ENCODE measurements at places on chromosomes 5 and 9.

DNA sequence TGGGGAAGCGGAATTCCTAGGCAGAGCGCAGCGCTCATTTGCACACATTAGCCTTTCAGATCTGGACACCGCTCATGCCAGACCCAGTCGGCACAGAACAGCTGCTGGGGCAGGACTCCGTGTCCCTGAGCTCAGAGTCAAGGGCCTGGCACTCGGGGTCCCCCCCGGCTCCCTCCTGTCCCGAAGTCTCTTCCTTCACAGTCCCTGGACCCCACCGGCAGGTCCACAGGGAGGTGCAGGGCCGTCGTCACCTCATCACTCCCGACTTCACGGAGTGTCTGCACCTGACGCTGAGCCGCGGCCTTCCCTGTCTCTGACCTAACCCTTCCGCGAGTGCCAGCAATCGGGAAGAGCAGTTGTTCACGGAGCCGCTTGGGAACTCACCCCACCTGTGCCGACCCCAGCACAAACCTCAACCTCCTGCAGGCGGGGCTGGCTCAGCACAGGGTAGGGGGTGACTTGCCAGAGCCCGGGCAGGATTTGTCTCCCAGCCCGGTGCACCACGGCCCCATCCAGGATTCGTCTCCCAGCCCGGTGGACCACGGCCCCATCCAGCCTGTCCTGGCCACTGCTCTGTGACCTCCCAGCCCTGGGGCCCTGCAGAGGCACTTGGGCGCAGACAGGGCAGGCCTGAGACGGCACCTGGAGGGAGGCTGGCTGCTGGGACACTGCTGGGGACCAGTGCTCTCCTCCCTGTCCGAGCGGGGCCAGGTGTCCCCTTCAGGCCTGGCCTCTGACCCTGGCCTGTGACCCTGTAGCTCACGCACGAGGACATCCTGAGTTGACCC lies 9.9 kb upstream of the SLC9A3 start:
- no peak for DNase-seq

- peak; percentile 73 for DNase-seq
Observed at GRCh38 chr9:21995006-21995665, 545 bp downstream of the CDKN2B-AS1 start.

- DNase-seq = no peak
Observed at GRCh38 chr5:135568923-135569360, 9.8 kb downstream of the CXCL14 start.

GRCh38 chr9:7342229-7342628 lies 457.3 kb downstream of the DMAC1 start:
- no peak for DNase-seq

DNA sequence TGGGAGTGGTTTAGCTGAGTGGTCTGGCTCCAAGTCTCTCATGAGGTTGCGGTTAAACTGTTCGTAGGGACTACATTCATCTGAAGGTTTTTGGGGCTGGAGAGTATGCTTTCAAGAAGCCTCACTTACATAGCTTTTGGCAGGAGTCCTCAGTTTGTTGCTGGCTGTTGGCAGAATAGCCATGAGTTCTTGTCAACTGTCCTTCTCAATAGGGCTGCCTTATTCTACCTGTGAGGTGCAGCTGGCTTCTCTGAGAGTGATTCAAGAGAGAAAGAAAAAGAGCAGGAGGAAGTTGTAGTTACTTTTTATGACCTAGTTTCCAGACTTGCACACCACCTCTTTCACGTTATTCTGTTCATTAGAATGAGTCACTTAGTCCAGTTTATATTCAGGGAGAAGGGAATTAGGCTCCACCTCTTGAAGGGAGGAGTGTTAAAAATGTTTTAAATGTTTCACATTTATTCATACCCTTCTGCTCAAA lies 33.2 kb downstream of the YTHDC2 start:
- DNase-seq = no peak

DNA sequence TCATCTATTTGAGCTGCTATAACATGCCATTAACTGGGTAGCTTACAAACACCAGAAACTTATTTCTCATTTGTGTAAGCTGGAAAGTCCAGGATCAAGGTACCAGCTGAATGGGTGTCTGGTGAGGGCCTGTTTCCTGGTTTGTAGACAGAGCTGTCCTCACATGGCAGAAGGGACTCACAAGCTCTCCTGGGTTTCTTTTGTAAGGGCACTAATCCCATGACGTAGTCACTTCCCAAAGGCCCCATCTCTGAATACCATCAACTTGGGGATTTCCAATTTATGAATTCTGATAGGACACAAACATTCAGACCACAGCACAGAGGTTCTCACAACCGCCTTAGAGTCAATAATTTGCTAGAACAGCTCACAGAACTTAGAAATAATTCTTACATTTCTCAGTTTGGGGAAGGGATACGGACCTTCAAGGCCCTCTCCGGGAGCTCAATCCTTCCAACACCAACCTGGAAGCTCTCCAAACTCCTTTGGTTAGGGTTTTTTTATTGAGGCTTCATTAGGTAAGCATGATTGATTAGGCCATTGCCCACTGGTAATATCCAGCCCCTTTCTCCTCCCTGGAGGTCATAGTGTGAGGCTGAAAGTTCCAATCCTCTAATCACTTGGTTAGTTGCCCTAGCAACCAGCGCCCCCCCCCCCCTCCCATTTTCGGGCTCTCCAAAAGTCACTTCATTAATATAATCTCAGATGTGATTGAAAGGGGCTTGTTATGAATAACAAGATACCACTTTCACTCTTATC lies 7.6 kb upstream of the DNAJA1 start:
- DNase-seq = no peak

DNA sequence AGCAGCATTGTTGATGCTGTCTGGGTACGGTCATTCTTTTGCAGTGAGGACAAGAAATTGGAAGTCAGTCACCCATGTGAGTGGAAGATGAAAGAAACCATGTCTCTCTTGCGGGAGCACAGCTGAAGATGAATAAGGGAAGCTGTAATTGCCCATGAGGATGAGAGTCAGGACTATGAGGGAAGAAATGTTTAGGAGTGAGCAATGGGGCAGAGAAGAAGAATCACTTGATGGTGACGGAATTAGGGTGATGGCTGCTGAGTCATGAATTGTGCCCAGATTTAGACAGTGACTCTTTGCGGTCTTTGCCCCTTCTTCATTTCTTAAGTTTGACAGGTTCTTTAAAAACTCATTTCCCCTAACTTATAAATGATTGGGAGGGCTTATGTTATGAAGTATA lies 183.3 kb downstream of the MAST4 start:
- no peak for DNase-seq

- DNase-seq = no peak
Observed at GRCh38 chr5:5933651-5934050, 444.7 kb downstream of the MED10 start.

GRCh38 chr5:95256991-95257390 lies 27.9 kb downstream of the MCTP1 start:
- DNase-seq = no peak

DNA sequence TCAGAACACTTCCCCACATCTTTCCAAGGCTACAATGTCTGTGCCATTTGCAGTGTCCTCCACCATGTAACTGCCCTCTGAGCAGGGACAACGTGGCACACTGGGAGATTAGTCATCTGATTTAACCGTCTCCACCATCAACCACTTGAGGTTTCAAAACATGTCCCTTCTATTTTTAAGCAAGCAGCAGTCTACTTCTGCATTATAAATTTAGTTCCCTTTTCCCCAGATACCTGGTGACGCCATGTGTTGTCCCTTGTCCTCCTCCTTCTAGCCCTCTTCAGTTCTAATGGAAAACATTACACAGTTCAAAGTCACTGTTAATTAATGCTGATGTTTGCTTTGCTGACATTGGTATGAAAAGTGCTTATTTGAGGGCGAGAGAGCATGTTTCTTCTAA lies 52.8 kb downstream of the ATP10B start:
- DNase-seq = no peak

DNA sequence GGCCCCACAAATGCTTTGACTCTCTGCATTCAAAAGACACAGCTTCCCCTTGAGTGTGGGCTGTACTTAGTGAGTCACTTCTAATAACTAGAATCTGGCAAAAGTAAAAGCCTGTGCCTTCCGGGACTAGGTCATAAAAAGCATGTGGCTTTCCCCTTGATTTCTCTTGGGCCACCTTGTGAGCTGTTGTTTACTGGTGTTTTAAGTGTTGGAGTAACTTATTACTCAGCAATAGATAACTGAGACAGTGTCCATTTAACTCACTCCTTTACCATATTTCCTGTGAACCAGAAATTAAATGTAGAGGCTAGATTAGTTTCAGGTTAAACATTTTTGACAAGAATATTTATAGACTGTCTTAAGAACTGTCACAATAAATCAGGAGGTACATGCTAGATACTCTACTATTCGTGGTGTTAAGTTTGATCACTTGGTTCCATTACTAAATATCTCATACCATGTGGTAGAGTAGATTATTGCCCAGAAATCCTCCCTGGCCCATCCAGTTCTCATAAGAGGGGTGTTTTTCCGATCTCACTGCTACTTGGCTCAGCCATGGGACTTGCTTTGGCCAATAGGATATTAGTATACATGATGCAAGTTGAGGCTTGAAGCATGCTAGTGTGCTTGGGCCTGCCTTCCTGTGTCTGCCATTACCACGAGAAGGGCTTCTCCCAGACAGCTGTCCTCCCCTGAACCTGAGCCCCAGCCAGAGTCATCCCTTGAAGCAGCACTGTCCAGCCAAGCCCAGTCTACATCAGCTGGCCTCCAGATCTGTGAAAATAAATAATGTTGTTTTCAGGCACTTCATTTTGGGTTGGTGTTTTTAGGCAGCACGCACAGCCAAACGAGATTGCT lies 10.4 kb upstream of the CMBL start:
- DNase-seq = no peak

DNA sequence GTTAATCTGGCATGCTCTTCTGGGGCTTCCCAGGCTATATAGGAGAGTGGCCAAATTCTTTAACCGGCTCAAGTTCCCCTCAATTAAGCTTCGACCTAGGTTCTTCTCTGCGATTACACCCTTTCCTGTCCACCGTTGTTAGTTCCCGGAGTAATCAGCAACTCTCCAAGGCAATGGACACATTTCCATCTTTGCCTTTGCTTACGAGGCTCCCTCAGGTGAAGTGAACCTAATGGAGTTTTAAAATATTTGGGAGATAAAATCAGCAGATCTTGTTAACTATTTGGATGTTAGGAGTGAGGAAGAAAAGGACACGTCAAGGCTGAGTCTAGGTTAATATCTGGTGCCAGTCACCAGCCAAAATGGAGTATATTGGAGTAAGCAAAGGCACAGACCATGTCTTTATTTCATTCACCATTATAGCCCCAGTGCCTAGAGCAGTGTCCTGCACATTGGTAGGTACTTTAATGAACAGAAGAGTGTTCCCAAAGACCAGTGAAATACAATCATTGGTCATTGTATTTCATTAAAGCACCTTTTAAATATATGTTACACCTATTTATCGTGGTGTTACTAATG lies 515 bp downstream of the UTP15 start:
- no peak for DNase-seq

GRCh38 chr5:53543401-53543800 lies 17.0 kb upstream of the NDUFS4 start:
- DNase-seq = no peak

- no peak for DNase-seq
Observed at GRCh38 chr9:99677281-99677680, 144.4 kb upstream of the NR4A3 start.

DNA sequence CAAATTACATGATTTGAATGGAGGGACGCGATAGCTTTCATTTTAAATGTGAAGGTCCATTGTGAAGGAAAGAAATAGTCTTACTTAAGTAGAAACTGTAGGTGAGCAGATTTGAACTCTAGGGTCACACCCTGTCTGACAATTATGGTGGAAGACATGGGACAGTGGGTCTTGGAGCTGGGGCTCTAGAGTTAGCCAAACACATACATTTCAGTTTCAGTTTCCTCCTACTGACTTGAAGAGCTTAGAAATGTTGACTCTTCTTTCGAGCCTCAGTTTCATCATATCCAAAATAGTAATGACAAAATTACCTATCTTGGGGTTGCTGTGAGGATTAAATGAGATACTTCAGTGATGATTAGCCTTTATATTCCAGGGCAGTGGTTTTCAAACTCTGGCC lies 314.2 kb downstream of the NTRK2 start:
- DNase-seq = no peak

DNA sequence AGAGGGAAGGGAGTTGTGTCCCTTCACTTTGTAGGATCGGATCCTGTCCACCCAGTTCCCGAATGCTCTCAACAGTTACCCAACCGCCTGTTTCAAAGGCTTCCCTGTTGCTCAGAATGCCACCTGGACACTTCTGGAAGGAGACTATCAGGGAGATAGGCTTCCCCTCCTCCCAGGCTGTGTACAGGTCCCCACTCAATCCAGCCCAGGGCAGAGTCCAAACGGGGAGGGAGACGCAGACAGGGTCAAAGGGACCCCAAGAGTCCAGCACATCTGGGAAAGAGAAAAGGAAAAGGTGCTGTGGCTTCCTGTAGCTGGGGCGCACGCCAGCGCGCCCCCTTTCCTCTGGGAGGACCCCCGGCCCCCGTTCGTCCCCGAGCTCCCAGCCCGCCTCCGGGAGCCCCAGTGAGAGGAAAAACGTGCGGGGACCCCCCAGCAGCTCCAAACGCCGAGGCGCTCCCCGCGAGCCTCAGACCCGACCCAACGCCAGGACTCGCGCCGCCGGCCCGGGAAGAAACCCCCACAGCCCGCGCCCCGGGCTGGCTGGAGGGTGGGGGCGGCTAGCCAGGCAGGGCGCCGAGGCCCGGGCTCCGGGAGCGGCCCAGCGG lies 640 bp downstream of the SURF4 start:
- no peak for DNase-seq

DNA sequence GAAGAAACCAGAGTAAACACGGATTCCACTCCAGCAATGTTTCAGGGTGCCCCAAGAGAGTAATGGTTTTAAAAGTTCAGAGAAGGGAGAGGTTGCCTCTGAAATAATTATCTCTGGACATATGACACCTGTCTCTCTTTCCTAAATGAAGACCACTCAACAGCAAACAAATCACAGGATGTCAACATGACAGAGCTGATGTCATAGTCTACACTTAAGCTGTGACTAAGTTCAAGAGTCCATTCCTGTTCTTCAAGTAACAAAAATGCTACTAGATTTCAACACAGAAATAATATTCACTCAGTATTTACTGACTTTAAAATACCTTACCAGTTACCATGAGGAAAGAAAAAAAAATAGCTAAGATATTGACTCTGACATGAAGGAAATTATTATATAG lies 44.7 kb upstream of the SLC30A5 start:
- no peak for DNase-seq

DNA sequence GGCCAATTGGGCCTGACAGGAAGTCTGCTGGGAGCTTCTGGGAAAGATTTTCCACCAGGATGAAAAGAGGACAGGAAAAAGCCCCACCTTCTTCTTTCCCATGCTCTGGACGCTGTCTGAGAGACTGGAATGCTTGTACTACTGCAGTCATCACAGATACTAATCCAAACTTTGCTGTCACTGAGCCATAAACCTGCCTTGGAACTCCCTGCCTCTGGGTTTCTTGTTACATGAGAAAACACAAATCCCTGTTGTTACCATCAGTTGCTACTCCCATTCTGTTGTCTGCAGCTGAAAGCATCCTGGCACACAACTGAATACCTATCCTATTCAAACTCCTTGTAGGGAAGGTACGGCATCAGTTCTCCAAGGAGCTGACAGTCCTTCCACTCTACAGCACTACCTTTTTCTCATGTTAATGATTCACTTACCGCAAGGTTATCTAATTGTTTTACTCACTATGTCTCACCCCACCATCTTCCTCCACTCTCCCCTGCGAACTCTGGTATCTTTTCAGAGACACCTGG lies 167.5 kb downstream of the CDK5RAP2 start:
- DNase-seq = no peak

GRCh38 chr5:129438322-129438721 lies 21.8 kb upstream of the ADAMTS19 start:
- DNase-seq = no peak

- no peak for DNase-seq
Observed at GRCh38 chr9:77546376-77546950, 101.7 kb downstream of the GNA14 start.

- DNase-seq = no peak
Observed at GRCh38 chr9:4192450-4192849, 107.4 kb downstream of the GLIS3 start.

GRCh38 chr9:93967020-93967803 lies 12.1 kb upstream of the BARX1 start:
- DNase-seq = no peak

All from activated CD4-positive, alpha-beta T cell treated with anti-CD3 and anti-CD28 coated beads for 48 hours (primary cell).